ENCODE measurements at places on chromosomes 3 and 15.

- H3K27me3 ChIP-seq: peaks cover 69% of the 10 kb centered on the region
- no peak for DNase-seq
- no peak overlapping the region for H3K27ac ChIP-seq
- no peaks in the 10 kb centered on the region for H3K4me1 ChIP-seq
- H3K4me3 ChIP-seq: no peak overlapping the region
Observed at GRCh38 chr3:147402159-147402558, 4.2 kb downstream of the ZIC4 start.

- H3K4me1 ChIP-seq: peaks cover 51% of the 10 kb centered on the region
- H3K36me3 ChIP-seq: peaks cover 4% of the 10 kb centered on the region
- H3K4me3 ChIP-seq: no peak overlapping the region
- no peaks in the 10 kb centered on the region for H3K27me3 ChIP-seq
Observed at GRCh38 chr15:67100801-67101581, 35.6 kb downstream of the SMAD3 start.

GRCh38 chr15:32033186-32033890 is 3.0 kb downstream of the CHRNA7 start:
- H3K4me3 ChIP-seq: no peak overlapping the region
- DNase-seq: peak; percentile 10
- H3K27ac ChIP-seq: no peak overlapping the region
- peaks cover 35% of the 10 kb centered on the region for H3K27me3 ChIP-seq

DNA sequence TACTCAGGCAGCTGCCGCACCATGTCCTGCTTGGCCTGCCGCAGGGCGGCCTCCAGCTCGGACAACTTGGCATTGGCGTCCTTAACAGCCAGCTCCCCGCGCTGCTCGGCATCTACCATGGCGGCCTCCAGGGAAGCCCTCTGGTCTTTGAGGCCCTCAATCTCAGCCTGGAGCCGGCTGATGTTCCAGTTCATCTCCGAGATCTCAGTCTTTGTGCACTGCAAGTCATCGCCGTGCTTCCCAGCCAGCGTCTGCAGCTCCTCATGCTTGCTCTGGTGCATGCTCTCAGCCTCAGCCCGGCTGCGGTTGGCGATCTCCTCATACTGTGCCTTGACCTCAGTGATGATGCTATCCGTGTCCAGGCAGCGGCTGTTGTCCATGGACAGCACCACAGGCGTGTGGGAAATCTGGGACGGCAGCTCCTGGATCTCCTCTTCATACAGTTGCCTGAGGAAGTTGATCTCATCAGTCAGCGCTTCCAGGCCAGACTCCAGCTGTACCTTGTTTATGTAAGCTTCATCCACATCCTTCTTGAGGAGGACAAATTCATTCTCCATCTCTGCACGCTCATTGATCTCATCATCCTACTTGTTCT is 15.5 kb upstream of the PSTPIP1 start:
- peaks cover 2% of the 10 kb centered on the region for H3K27me3 ChIP-seq
- H3K4me1 ChIP-seq: no peaks in the 10 kb centered on the region
- no peaks in the 10 kb centered on the region for H3K36me3 ChIP-seq
- no peak overlapping the region for H3K27ac ChIP-seq
- H3K4me3 ChIP-seq: no peak overlapping the region

DNA sequence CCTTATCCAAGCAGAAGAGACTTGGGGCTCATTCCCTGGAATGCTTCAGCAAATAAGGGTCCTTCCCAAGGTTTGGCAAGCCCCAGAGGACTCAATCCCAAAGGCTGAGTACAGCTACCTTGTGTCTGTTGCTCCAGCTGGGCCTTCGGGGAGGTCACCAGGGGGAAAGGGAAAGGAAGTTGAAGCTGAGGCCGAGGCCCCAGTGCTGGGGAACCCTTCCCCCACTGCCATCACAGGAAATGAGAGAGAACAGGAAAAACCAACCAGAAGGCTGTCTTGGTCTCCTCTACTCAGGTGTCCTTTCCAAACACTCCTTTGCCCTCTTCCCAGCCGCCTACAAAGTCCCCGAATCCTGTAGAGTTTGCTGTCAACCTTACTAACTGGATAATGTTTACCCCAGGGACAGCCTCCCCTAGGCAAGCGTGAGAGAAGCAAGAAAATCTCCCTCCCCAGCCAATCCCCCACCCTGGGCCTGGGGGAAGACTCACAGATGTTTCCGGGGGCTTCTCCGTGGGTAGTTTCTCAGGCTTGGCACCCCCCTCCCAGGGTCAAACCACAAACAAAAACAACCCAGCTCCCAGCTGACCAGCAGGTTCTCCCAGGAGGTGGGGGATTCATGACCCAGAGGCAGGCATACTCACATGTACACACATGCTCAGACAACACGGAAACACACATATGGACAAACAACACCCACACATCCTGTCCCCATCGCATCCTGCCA is 5.5 kb downstream of the CSRNP1 start:
- H3K27me3 ChIP-seq: no peaks in the 10 kb centered on the region
- H3K4me3 ChIP-seq: no peak overlapping the region
- peak overlapping the region; percentile 87 for H3K27ac ChIP-seq
- peaks cover 79% of the 10 kb centered on the region for H3K4me1 ChIP-seq

- no peak overlapping the region for H3K27ac ChIP-seq
- peaks cover 2% of the 10 kb centered on the region for H3K27me3 ChIP-seq
- H3K36me3 ChIP-seq: no peaks in the 10 kb centered on the region
Observed at GRCh38 chr15:68403161-68403941, 28.6 kb downstream of the ITGA11 start.

- peaks cover 9% of the 10 kb centered on the region for H3K36me3 ChIP-seq
- H3K4me1 ChIP-seq: peaks cover 2% of the 10 kb centered on the region
- no peaks in the 10 kb centered on the region for H3K27me3 ChIP-seq
- DNase-seq: peak; percentile 56
Observed at GRCh38 chr15:67796196-67797127, 28.8 kb upstream of the SKOR1 start.

Measured in muscle of leg (tissue), 16 donors.